ENCODE measurements at places on chromosomes 1 and 21.

- peak overlapping the region; percentile 39 for H3K27ac ChIP-seq
- H3K27me3 ChIP-seq: no peaks in the 10 kb centered on the region
- H3K36me3 ChIP-seq: no peaks in the 10 kb centered on the region
- no peak overlapping the region for H3K4me3 ChIP-seq
- DNase-seq: no peak
Measured at GRCh38 chr1:153919876-153920852, 2.6 kb downstream of the GATAD2B start.

DNA sequence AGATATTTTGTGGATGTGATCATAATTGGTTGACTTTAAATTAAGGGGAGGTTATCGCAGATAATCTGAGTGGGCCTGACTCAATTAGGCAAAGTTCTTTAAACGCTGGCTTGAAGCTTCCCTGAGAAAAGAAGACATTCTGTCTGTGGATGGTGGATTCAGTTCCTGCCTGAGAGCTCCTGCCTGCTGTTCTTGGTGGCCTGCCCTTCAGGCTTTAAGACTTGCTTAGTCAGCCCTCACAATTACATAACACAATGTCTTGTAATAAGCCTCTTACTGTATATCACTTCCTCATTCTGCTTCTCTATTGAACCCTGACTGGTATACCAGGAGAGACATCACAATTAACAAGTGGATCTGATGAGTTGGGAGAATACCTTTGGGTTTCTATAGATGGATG is 50.2 kb downstream of the KCNJ6 start:
- H3K4me1 ChIP-seq: peaks cover 4% of the 10 kb centered on the region
- H3K27ac ChIP-seq: peak overlapping the region; percentile 5
- no peaks in the 10 kb centered on the region for H3K27me3 ChIP-seq
- no peaks in the 10 kb centered on the region for H3K36me3 ChIP-seq
- H3K4me3 ChIP-seq: no peak overlapping the region

DNA sequence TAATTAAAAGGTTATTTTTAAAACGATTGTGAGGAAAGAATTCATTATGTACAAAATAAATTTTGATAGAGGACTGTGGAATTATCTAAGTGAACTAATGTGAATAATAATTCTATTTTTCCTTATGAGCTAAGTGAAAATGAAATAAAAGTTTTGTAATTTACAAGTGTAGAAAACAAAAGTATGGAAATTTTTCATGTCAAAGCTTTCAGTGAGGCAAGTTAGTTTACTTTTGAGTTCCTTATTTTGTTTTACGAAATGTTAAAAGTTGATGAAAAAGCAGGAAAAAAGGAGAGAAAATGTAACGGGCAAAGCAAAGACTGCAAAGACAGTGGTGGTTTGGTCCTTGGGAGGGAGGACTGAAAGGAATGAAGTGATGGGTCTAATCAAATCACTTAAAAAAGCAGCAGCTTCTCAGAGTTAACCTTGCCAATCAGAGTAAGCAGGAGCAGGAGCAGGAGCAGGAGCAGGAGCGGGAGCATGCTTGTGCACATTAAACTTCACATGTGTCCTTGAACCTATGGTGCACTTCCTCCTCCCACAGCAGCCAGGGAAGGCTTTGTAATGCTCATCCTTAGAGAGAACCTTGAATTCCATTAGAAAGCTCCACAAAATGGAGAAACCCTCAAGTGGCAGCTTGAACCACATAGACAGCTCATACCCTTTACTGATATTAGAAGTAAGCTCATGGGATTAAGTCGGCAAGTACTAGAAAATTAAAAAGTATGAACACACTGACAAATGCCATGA is 133.4 kb downstream of the LHX4 start:
- H3K27me3 ChIP-seq: no peaks in the 10 kb centered on the region
- peaks cover 5% of the 10 kb centered on the region for H3K4me1 ChIP-seq
- no peak overlapping the region for H3K4me3 ChIP-seq
- H3K27ac ChIP-seq: no peak overlapping the region

- H3K4me1 ChIP-seq: peaks cover 16% of the 10 kb centered on the region
- H3K27me3 ChIP-seq: no peaks in the 10 kb centered on the region
- no peak overlapping the region for H3K4me3 ChIP-seq
- no peaks in the 10 kb centered on the region for H3K36me3 ChIP-seq
- no peak for DNase-seq
Measured at GRCh38 chr1:160200786-160201185, 4.4 kb upstream of the PEA15 start.

DNA sequence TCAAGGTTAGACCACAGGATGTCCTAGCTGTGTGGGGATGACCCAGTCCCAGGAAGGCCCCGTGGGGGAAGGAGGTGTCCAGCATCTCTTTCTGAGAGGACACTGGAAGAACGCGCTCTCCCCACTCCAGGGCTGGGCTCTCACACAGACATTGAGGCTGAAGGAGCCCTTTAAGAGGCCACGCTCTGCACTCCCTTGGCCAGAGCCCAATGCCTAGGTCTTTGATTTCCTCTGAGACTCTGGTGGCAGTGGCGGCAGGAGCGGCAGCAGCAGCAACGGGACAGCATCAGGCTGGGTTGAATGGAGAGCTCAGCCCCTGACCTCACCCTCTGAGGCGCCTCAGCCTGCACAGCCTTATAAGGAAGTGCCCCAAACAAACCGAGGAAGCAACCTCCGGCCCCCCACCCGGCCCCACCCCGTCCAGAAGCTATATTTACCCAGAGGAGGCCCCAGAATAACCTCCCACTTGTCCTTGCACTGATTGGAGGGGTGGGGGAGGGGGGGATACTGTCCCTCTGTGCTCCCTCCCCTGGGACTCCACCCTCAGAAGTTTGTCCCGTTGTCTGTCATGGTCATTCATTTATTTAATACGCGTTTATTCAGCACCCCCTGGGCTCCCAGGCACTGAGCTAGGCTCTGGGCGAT is 12.3 kb downstream of the NES start:
- no peaks in the 10 kb centered on the region for H3K27me3 ChIP-seq
- H3K36me3 ChIP-seq: no peaks in the 10 kb centered on the region
- H3K27ac ChIP-seq: peak overlapping the region; percentile 86
- peaks cover 78% of the 10 kb centered on the region for H3K4me1 ChIP-seq
- DNase-seq: no peak
- no peak overlapping the region for H3K4me3 ChIP-seq
